ENCODE measurements at places on chromosomes 3 and 15. TPM values are rescaled to one million over a fixed set of nuclear protein-coding genes. Genes with fewer than 3 reads are reported as not detected.

Gene IL17RD
- 95.9 TPM for total RNA-seq

Gene CIB2
- total RNA-seq: 10.3 TPM

Gene PLSCR2
- not detected for total RNA-seq

Gene SOX14
- total RNA-seq: not detected

Gene CRELD1
- 38.8 TPM for total RNA-seq

Gene CCDC50
- total RNA-seq: 103 TPM

Gene SATB1
- 82.1 TPM for total RNA-seq

Gene SLC2A2
- total RNA-seq: not detected

Gene IL20RB
- not detected for total RNA-seq

Gene FAM227B
- 6.8 TPM for total RNA-seq

Gene EBLN2
- total RNA-seq: 20.5 TPM

Gene FOXB1
- total RNA-seq: not detected

Gene SLTM
- total RNA-seq: 123 TPM

Gene SLC7A14
- not detected for total RNA-seq

Gene POC1A
- 1.1 TPM for total RNA-seq

Gene GOLGA6A
- 0.58 TPM for total RNA-seq

Gene SLC28A2
- total RNA-seq: not detected

Gene NAALADL2
- total RNA-seq: 218 TPM

Gene COPS2
- total RNA-seq: 109 TPM

Gene WNT5A
- 14.3 TPM for total RNA-seq

Gene CCDC80
- total RNA-seq: 207 TPM
